ENCODE measurements at places on chromosomes 16 and 17. TPM values are rescaled to one million over a fixed set of nuclear protein-coding genes. Genes with fewer than 3 reads are reported as not detected.
A peak's percentile ranks its signal among the peaks of the same experiment; 100 is the strongest.

Gene BCAS3
- total RNA-seq: 32.6 TPM

Gene AURKB
- 82.4 TPM for total RNA-seq

DNA sequence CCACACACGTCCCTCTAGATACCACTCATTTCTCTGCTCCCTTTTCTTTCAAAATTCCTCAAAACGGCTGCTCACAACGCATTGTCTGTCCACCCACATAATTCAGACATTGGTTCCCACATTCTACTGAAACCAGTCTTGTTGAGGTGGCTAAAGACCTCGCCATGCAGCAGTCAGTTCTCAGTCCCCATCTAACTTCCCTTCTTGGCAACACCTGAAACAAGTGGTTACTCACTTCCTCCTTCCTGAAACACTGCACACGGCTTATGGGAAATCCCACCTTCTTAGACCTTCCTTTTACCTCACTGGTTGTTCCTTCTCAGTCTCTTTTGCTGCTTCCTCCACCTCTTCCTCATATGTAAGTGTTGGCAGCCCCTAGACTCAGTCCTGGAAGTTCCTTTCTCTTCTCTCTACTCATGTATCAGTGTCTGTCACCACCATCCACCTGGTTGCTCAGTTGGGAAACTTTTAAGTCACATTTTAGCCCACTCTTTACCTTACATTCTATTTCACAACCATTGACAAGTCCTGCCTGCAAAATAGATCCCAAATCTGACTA is 277.1 kb downstream of the CEP112 start:
- DNase-seq: peak; percentile 44

DNA sequence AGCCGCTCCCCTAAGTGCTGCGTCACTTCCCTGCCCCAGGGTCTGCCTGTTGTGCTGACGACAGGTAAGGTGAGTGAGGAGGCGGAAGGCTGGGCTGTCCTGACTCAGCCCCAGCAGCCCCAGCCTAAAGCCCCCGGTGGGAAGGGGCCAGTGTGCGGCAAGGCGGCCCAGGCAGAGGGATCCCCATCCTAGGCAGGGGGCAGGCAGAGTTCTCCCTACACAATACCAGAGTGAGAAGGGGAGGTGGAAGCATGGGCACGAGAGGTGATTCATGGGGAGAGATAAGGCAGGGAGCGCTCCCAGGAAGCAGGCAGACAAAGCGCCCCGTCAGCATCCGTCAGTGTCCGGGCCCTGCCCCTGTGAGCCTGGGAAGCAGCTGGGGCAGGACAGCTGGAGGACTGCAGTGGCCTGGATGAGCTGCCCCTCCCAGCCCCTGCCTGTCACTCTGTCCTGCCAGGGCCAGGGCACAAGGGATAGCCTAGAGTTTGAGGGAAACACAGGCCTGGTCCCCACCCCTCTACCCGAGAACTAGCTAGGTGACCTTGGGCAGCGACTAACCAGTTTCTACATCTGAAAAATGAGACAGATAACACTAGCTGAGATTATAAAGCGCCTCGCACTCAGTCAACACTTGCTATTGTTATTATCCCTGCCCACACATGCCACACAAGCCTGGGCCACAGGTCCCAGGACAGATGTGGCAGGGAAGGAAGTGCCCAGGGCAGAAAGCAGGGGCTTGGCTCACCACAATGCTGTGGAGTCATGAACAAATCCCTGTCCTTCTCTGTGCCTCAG is 3.8 kb downstream of the FAM83G start:
- DNase-seq: no peak

GRCh38 chr16:70695331-70696070 is 9.6 kb upstream of the MTSS2 start:
- DNase-seq: no peak

DNA sequence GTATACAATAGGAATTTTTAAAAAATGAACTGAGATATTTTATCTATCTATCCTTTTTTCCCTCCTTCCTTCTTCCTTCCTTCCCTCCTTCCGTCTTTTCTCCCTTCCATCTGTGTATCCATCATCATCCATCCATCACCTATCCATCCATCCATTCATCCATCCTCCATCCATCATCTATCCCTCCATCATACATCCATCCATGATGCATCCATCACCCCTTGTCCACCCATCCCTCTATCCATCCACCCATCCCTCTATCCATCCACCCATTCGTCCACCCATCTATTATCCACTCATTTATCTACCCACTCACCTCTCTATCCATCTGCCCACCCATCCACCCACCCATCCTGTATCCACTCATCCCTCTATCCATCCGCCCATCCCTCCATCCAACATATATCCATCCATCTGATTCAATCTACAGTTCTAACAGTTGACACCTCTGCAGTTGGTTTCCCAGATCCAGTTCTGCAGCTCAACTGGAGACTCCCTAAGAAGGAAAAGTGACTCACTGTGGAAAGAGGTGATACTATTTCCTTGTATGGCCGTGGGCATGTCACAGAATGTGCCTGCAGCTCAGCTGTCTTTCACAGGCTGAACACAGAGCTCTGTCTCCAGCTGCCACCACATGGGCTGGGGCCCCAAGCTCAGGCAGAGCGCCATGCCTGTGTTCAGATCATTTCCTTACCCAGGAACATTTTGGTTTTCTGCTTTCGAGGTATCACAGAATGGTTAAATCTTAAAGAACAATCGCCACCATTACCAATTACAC is 130.8 kb downstream of the XYLT1 start:
- no peak for DNase-seq

Gene DHODH
- 14.2 TPM for total RNA-seq

- no peak for DNase-seq
Observed at GRCh38 chr17:57145347-57145746, 60.3 kb downstream of the AKAP1 start.

Gene NUP88
- total RNA-seq: 116 TPM

Gene CCL7
- not detected for total RNA-seq

DNA sequence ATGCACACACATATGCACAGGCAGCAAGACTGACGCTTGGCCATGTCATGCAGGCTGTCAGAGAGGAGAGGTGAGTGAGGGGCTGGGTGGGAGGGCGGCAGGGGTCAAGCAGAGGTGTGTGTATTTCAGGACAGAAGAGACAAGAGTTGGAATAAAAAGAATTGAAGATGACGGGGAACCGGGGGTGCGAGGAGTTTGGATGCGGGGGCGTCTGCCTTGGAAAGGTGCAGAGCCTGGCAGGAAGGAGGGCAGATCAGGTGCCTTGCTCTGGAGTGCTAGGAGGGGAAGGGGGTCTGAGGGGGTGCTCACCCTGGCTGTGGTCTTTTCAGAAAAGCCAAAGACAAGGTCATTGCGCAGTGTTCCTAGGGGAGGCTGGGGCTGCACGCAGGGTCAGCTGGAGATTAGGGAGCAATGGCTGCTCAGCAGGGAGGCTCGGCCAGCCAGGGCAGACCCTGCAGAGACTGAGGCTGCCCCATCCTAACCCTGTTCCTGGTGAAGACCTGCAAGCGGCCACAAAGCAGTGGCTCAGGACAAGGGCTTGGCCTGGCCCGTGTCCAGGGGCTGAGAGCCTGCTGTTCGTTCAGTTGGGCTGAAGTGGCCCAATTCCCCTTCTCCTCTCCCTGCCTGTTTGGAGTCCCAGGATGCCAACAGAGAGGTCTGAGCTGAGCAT is 23.7 kb upstream of the CBX4 start:
- DNase-seq: no peak

DNA sequence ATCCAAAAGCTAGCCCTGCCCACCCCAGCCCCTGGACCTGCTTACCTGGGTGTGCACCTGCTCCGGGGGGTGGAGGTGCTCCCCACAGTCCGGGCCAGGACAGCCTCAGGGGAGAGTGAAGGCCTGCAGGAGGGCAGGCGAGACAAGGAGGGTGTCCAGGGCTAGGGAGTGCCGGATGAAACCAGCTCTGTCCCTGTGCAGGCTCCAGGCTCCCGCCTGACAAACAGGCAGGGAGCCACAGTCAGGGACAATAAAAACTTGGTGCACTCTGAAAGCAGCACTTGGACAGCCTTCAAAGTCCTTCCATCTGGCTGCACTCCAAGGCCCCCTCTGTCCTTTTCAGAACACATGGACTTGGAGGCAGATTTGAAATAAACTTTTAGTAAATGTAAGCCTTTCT is 3.9 kb downstream of the PAQR4 start:
- no peak for DNase-seq

- DNase-seq: peak; percentile 71
Observed at GRCh38 chr16:9225527-9226316, 134.3 kb downstream of the HAPSTR1 start.

DNA sequence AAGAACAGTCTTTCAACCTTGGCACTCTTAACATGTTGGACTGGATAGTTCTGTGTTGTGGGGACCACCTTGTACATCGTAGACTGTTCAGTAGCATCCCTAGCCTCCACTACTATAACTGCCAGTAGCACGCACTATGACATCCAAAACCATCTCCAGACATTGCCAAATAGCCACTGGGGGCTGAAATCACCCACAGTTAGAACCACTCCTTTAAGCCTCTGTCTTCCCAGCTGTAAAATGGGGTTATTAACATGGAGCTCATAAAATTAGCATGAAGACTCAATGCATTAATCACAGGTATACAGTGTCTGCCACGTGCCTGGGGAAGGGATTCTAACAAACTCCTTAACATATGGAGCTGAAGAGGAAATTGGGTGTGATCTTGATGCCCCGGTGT is 49.7 kb downstream of the LYRM1 start:
- DNase-seq: no peak

- no peak for DNase-seq
Observed at GRCh38 chr17:76873856-76874255, 5.7 kb downstream of the MGAT5B start.

Gene CSH1
- not detected for total RNA-seq

DNA sequence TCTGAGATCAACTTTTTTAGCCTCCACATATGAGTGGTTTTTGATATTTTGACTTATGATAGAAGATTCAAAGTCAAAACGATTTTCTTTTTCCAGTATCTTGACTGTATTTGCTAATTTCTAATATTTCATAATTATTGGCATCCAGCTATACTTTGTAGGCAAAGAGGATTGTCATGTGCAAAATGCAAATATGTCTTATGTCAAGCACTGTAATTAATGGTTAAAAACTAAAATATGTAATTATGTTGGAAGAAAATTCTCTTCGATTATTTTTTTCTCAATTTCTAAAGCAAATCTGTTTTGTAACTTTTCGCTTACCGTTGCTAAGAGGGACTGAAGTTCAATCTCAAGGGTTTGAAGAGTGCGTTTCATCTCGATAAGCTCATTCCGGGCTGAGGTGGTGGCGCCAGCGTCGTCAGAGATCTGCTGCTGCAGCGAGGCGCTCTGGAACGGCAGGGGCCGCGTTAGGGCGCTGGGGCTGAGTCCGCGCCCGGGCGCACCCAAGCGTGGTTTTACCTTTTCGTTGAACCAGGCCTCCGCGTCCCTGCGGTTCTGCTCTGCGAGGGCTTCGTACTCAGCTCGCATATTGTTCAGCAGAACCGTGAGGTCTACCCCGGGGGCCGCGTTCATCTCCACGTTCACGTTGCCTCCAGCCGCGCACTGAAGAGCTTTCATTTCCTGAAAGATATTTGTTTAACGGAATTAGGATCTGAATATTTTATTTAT is 3.0 kb downstream of the KRT27 start:
- DNase-seq: no peak

Gene PRAC1
- total RNA-seq: not detected

Gene ZNF768
- 59.4 TPM for total RNA-seq

Gene CSH2
- not detected for total RNA-seq

DNA sequence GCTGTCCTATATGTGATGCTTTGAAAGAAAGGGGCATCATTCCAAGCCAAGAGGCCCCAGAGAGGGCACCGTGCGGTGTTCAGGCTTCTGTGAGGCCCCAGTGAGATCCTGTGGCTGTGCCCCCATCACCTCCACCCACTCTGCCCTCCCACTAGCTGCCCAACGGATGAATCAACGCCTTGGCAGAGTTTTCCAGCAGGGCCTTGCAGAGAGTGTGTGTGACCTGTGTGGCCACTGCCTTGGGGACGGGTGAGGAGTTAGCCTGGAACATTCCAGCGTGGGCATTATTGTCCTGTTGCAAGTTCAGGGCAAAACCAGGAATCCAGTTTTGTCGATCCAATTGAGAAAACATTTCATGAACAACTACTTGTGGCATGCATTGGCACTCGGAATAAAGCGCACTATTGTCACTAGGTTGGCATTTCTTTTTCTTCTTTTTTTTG is 53.7 kb downstream of the SF3B3 start:
- peak; percentile 45 for DNase-seq

Gene TRIM37
- 36.2 TPM for total RNA-seq

DNA sequence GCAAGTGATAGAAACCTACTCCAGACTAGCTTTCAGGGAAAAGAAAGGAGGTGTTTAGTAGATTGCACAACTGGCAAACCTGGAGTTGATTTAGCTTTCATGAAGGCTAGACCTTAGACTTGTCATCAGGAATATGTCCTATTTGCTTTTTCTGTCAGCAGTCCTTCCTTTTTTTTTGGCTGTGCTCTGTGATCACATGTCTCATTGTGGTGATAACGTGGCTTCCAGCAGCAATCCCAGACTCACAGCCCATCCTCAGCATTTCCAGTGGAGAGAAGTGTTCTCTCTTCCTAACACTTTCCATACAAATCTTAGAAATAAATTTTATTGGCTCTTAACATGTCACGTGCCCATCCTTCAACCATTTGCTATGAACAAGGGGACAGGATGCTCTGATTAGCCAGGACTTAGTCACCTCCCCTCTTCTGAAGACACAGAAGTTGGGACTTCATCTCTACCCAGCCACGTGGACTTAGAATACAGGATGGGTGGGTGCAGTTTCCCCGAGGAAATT is 74.7 kb downstream of the CDH13 start:
- DNase-seq: peak; percentile 51

Gene UTS2R
- total RNA-seq: not detected

DNA sequence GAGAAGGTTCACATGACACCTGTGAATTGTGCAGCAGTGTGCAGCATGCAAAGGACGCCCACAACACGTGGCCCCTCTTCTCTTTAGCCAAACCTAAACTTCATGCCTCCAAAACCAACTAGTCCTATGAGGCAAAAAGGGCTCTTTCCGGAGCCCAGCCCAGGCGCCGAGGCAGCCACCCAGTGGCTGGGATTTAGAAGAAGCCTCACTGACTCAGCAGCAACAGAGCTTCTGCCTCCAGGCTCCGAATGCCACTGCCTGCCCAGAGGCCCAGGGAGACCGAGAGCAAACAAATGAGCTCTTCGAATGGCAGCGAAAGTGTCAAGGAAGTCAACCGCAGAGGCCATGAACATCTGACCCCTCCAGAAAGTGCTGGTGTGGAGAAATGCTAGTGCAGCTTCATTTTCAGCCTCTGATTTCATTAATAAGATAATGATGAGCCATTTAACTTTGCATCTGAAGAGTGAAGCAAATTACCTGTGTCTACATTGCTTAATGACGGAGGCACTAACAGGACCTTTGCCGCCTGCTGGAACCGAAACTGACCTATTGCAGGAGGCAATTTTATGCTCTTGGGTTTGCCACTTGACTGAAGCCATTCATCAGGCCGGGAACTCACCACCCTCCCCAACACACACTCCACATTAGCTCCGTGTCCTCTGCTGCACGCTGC is 157.7 kb upstream of the RPL38 start:
- DNase-seq: peak; percentile 86

Gene C1QL1
- not detected for total RNA-seq

Gene GPR142
- not detected for total RNA-seq
